ENCODE measurements at places on chromosomes 2 and 18.

DNA sequence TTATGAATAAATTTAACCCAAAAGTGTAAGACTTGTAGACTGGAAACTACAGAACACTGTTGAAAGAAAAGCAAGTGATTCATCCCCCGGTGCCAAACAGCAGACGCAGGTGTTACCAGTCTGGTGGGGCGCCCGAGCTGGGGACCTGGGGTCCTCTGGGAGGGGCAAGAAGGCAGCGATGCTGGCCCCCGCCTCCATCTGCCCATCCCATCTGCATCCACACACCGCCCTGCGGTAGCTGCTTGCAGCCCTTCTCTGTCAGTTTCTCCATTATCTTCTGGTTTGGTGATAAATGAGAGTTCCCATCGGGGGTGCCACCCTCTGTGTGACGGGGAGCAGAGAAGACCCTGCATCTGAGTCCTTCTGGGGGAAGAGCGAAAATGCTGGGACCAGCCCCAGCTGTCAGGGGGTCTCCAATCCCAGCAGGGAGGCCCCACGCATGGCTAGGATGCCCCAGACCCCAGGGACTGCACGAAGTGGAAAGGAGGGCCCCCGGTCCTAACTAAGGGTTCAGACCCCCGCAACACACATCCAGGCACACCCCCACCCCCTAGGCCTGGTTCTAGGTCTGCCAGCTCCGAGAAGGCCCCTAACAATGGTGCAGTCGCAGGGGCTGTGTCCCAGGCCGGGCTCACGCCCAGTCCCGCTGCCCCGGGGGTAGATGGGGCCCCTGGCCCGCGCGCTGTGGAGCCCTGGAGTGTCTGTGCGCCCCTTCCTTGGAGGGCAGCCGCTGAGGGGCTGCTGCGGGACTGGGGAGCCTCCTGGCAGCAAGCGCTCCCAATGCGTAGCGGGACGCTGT, 686 bp upstream of the RGPD8 start:
- DNase-seq: no peak

DNA sequence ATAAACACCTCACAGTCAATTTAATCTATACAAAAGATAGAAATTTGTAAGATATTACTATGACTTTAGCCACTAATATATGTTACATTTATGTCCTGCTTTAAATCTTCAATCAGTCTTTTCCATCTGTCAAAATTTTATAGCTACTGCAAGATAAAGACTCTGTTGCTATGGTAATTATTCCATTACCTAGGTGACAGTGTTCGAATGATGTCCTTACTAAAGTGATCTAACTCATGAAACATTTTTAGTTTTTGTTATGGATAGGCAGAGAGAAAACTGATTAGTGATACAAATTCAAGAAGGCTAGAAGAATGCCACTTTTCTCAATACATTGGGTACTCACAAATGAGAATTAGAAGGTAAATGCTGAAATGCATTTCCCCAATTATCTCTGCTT, 359.9 kb upstream of the FSHR start:
- DNase-seq: no peak

DNA sequence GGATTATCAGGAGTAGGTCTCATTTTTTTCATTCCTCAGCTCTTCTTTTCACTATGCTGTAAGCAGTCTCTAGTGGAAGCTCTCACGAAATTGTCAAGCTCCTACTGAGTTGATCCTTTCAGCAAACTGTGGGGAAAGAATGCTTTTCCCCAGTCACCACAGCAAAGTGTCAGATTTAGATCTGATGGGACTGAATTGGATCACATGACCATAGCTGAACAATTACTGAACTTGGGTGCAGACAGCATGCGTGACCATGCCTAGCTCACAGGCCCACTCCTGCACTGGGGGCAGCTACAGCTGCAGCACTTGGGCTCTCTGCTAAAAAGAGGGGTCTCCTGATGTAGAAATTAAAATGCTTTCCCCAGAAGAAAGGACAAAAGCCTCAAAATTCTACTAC, 3.1 kb downstream of the ARHGAP15 start:
- DNase-seq: no peak

GRCh38 chr2:239561446-239562001, 160.7 kb upstream of the HDAC4 start:
- no peak for DNase-seq

GRCh38 chr18:76620321-76621170, 125.5 kb upstream of the ZNF516 start:
- peak; percentile 11 for DNase-seq

DNA sequence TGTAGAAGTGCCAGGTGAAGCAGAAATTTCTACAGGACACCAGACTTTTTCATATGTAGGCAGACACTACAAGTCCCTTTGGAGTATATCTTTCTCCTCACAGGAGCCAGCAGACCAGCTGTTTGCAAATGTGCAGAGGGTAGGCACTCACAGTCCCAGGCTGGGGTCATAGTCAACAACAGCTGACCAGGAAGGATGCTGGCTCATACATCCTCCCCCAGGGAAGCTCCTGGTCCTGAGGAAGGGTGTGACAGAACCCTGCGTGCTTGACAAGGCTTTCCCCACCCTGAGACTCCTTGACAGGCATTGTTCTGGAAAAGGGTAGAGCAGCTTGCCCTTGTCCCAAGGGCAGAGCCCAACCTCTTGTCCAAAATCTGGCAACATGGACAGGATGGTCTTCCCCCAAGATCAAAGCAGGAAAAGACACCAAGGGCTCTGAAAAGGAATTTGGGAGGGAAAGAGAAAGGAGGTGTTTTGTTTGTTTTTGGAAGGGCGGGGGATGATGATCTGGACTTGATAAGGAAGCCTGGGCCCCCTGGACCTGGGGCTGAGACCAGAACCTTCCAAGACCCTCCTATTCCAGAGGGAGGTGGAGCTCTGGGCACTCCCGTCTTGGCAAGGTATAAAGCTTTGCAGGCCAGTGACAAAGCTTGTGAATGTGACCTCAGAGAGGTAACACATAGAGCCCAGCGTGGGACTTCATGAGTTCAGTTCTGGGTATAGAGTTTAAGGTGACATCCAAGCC, 87.1 kb downstream of the GFPT1 start:
- no peak for DNase-seq

- DNase-seq: no peak
Observed at GRCh38 chr2:234304950-234305349, 191.9 kb downstream of the ARL4C start.

DNA sequence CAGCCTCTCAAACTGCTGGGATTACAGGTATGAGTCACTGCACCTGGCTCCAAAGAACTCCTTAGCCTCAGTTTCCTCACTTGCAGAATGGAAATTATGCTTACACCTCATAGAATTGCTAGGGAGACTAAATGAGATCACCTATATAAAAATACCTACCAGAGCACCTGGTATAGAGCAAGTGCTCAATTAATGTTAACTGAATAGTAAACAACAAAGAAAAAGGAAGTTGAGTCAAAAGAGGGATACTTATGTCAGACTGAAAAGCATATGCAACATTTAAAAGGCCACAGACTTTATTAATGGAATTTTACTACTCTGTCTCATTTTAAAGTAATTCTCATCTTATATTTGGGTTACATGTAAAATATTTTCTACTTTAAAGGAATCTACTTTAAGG, 138.3 kb upstream of the SMAD7 start:
- DNase-seq: no peak

DNA sequence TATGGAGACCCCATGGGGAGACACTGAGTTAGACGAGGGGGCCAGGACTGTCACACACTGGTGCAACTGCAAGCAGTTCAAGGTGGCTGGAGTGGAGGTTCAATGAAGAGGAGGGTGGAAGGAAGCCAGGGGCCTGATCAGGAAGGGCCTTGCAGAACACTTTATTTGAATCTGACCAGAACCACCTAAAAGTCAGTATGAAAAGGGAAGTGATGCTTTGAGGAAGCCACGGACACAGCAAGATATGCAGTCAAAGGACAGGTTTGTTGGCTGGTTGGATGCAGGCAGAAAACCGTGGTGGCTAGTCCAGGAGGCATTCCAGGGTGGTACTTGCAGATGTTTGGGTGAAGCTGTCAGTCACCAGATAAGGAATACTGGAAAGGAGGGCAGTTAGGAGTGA, 3.5 kb upstream of the FAM124B start:
- no peak for DNase-seq

DNA sequence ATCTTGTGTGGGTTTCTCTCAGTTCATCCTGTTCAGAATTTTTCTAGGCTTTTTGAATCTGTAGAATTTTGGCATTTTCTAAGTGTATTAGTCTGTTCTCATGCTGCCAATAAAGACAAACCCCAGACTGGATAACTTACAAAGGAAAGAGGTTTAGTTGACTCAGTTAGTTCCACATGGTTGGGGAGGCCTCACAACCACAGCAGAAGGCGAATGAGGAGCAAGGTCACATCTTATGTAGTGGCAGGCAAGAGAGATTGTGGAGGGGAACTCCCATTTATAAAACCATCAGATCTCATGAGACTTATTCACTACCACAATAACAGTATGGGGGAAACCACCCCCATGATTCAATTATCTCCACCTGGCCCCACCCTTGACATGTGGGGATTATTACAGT, 199.2 kb downstream of the ST6GAL2 start:
- DNase-seq: no peak

DNA sequence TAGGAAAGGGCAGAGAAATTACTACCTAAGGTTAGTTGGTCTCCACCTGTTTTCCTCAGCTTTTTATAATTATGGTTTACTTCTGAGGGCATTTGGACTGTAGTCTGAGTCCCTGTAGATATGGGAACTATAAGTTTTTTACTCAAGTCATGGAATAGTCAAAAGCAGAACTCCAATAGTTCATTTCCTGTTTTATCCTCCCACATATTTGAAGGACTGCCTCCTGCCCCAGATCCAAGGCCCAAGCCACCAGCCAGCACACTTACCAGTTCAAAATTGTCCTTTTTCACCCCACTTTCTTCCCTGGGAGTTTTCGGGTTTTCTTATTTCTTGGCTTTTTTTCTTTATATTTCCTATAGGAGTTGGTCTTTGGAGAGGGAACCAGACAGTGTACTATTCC, 164.1 kb downstream of the MBD5 start:
- DNase-seq: no peak

DNA sequence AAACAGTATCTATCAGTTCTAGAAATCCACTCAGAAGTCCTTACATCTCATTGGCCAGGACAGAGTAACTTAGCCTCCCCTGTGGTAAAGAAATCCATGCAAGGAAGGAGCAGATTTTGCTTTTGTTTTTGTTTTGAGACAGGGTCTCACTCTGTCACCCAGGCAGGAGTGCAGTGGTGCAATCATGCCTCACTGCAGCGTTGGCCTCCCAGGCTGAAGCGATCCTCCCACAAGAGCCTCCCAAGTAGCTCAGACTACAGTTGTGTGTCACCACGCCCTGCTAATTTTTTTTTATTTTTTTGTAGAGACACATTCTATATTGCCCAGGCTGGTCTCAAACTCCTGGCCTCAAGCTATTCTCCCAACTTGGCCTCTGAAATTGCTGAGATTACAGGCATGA, 185.1 kb downstream of the NRP2 start:
- no peak for DNase-seq

DNA sequence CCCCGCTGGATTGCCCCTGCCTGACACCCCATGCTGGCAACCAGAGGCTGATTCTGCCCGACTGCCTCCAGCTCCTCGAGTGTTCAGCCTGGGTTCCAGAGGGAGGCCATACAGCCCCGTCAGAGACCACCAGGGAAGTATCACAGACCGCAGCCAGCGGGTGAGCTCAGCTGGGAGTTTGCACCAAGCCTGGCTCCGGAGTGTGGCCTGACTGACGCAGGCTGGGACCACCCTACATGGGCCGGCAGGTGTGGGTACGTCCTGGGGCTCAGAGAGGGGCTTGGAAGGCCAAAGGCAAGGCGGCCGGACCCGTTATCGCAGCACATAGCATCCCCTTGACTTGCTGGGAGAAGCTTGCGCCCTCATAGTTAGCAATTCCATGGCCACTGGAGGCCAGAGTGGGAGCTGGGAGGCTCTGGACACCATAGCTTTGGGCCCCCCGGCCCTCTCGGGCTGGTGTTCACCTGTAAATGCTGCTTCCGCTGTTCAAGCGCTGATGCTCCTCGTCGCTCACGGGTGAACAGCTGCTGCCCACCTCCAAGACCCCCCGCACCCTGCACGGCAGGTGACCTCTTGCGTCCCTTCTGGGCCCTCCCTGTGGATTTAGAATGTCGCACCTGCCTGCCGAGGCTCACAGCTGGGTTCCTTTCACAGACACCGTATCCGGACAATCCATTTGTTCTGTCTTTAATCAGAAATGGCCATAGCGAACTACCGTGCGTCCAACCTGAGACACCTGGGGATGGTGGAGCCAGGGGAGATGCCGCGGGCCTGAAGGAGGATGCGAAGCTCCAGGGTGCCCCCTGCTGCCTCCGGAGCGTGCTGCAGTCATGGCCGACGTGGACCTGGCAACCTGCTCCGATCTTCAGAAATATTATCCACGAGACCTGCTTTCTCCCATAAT, 31.2 kb upstream of the SLC66A3 start:
- DNase-seq: peak; percentile 61

GRCh38 chr2:77590298-77590917, 68.2 kb upstream of the LRRTM4 start:
- DNase-seq: no peak

- no peak for DNase-seq
Observed at GRCh38 chr2:66270247-66270646, 164.7 kb upstream of the MEIS1 start.

DNA sequence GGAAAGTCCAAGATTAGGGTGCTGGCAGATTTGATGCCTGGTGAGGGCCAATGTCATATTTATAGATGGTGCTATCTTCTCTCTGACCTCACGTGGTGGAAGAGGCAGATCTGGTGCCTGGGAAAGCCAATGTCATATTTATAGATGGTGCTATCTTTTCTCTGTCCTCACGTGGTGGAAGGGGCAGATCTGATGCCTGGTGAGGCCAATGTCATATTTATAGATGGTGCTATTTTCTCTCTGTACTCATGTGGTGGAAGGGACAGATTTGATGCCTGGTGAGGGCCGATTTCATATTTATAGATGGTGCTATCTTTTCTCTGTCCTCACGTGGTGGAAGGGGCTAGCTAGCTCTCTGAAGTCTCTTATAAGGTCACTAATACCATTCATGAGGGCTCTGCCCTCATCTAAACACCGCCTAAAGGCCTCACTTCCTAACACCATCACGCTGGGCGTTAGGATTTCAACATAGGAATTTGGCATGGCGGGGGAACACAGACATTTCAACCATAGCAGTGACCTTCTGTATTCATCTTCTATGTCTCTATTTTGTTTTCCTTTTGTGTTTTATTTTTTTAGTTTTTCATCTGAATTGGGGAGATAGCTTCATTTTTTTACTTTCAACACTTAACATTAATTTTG, 278.4 kb downstream of the SPAG16 start:
- no peak for DNase-seq
